Bronchial smooth muscle cell (primary cell): ENCODE measurements at places on chromosomes 12 and 14. TPM values are rescaled to one million over a fixed set of nuclear protein-coding genes. Genes with fewer than 3 reads are reported as not detected.

WNT1 gene
- not detected in 2 replicates for total RNA-seq

APAF1 gene
- total RNA-seq = 15.3 and 17.3 TPM in 2 replicates

MGAT4C gene
- total RNA-seq = not detected in 2 replicates

BDKRB2 gene
- 80.9 and 172 TPM in 2 replicates for total RNA-seq
